A172 (cell line): ENCODE measurements at places on chromosomes 3 and 15. TPM values are rescaled to one million over a fixed set of nuclear protein-coding genes. Genes with fewer than 3 reads are reported as not detected.

Gene CAMP
- total RNA-seq: not detected in 2 replicates

Gene MORC1
- total RNA-seq: not detected in 2 replicates

DNA sequence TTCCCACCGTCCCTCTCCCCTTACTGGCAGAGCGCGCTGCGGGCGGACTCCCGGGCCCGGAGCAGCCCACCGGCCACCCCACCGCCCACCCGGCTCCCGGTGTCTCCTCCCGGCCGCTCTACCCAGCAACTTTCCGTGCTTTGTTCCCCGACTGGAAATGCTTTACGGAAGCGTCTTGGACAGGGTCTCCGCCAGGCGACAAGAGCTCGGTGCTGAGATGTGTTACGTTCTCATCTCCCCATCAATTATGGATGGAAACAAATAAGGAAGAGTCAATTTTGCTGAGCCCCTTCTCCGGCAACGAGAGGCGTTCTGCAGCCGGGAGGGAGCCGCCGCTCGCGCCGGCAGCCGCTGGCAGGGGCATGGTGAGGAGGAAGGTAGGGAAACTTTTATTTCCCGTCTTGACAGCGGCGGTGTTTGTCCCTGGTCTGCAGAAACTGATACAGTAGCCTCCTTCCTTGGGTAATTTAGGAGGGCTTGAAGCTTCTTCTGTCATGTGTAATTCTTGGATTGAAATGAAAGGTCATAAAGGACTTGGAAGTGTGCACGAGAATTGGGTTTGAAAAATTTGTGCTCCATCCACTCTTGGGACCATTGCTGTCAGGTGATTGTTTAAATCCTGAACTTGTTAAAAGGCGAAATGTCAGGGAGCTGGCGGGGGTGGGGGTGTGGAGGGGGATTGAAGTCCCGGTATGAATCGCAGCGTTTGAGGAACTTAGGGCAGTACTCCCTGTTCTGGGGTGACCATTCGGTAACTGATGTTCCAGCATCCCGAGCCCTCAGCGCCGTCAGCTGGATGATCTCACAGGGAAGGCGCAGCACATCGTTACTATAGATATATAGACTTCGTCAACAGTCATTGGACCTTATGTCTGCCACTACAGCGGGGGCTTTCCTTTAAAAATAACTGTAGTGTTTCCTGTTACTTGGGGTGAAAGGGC is 1.5 kb downstream of the SEMA6D start:
- no peak for DNase-seq

DNA sequence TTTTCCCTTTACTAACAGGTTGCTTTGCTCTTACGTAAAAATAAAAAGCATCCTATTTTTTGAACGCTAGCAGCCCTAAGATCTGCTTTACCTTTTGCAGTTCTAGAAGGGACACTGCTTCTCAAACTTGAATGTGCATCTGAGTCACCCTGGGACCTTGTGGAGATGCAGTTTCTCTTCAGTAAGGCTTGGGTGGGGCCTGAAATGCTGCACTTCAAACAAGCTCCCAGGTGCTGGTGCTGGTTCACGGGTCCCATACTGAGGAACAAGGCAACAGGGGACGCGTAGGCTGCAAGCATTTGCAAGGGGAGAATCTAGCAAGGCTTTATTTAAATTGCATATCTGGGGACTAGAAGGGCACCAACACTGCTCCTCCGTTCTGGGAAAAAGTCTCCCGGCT is 30.0 kb downstream of the MB21D2 start:
- DNase-seq: peak; percentile 87

GRCh38 chr3:122635789-122636188 is 44.9 kb upstream of the PARP14 start:
- no peak for DNase-seq

DNA sequence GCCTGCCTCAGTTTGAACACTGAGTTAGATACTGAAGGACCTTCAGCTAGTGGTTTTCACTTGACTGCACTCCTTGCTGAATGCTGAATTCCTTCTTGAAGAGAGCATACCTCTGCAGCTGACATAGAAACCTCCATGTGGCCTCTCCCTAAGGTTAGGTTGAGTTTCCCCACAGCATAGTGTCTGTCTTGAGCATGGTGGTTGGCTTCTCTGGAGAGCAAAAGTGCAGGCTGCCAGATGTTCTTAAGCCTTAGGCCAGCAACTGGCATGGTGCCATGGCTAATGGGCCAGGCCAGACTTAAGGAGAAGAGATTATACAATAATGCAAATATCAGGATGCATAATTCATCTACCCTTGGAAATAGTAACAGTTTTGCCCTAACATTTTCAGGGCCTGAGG is 545.6 kb upstream of the ZNF385D start:
- no peak for DNase-seq

GRCh38 chr3:82938821-82939328 is 1177.4 kb upstream of the GBE1 start:
- no peak for DNase-seq

DNA sequence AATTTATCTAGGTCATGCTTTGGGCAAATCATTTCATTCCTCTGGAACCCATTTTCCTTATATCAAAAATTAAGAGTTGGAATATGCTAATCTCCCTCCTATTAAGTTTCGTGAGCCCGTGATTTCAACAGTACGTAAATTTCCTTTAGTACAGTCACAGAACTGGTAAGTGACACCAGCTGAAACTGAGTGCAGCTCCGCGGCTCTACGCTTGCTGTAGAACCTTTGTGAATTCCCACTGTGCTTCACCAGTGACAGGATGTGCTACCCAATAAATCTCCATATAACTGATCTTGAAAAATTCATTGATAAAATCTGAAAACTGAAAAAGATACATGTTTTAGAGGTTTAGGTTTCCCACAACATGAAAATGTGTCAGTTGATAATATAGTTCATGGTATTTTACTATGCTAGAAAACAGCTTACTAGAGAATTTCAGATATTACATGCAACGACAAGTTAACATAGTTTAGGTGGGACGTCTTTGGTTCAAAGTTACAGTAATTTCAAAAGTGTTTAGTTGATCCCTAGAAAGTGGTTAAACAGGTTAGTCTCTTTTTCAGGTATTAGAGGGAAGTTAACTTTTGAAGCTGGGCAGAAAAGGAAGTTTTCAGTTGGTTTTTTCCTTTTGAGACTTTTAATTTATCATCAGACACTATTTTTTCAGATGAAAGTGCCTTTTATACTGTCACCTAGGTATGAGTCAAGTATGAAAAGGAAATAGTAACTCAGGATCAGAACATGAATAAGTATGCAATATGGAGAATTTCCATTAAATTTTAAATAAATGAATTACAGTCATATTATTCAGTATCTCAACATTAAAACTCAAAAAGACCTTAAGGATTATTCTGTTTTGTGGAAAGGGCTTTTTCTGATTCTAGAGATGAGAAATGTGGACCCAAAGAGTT is 57.0 kb downstream of the PPARG start:
- DNase-seq: no peak

DNA sequence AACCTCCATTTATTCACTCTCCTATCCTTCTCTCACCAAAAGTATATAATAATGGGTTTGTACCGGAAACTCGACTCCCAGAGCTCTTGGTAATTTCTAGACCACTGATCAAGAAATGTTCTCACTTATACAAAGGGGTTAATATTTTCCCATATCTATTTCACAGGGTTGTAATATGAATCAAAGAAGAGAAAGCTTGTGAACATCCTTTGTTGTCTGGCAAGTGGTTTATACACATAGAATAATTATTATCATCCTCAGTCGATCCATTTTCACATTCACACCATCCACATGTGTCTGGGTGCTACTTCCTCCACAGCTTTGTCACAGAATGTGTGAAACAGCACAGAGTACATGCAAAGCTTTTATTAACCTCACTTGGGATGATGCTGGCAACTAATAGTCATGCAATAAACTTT is 29.9 kb upstream of the STT3B start:
- DNase-seq: no peak

GRCh38 chr15:82764117-82764490 is 41.8 kb downstream of the FSD2 start:
- no peak for DNase-seq

DNA sequence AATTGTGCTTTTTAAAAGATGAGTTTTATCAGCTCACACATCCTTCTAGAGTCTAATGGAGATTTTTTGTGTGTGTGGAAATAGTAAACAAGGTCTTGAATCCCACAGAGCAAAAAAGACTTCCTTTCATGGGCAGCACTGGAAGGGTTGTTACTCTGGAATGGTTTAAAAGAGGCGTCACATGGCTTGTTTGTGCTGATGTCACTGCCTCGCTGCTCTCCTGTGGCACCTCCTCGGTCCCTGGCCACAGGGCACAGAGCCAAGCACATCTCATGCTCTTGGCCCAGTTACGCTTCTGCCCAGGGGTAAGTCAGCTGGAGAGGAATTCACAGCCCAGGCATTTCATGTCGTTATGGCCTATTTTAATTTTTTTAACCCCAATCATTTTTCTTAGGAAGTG is 53.2 kb downstream of the PGPEP1L start:
- DNase-seq: peak; percentile 70

- no peak for DNase-seq
Observed at GRCh38 chr3:46628901-46629369, 16.6 kb downstream of the FAM240A start.

DNA sequence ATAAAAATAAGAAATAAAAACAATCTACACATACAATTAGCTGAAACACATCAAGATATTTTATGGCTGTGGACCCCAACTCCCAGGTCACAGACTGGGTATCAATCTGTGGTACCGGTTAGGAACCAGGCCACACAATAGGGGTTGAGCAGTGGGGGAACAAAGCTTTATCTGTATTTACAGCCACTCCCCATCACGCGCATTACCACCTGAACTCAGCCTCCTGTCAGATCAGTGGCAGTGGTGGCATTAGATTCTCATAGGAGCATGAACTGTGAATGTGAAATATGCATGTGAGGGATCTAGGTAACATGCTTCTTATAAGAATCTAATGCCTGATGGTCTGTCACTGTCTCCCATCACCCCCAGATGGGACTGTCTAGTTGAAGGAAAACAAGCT is 17.7 kb upstream of the DNAJC19 start:
- DNase-seq: no peak

DNA sequence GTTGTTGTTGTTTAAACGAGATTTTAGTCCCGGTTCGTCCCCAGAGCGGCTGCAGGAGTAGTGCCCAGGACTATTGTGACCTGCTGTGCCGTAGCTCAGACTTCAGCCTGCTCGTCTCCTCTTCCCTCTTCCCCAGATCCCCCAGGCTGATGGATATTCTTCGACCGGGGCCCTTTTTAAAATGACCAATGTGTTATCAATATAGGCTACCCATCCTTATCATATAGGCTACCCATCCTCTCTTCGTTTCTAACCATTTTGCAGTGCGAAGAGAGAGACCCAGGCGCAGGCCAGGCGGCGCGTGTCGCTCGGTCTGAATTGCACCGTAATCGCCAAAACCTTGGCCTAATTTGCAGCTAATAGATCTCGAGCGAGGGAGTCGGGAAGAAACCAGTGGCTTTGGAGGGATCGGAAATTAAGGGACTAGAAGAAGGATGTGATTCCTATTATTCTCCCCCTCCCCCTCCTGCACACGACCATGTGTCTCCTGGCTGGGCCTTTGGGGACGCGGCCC is 23.0 kb downstream of the NR2F2 start:
- DNase-seq: no peak

GRCh38 chr3:183122257-183122932 is 23.1 kb upstream of the MCCC1 start:
- DNase-seq: peak; percentile 51

GRCh38 chr15:99954361-99955180 is 221.3 kb upstream of the LYSMD4 start:
- DNase-seq: no peak

- peak; percentile 73 for DNase-seq
Observed at GRCh38 chr3:120471643-120472042, 20.9 kb upstream of the FSTL1 start.

DNA sequence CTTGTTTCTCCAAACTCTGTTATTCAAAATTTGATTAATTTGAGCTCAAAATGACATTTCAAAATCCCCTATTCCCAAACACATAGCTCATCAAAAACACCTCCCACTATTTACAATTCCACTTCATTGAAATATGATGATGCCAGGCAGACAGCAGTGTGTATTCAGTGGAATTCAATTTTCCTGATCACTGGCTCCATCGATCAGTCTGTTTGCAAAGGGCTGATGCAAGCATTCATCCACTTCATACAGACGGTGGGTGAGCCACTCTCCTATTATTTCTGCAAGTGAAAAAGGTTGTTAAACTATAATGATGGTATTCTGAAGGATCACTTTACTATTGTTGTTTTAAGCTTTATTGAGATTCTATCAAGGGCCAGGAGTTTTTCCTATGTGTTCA is 90.7 kb downstream of the RTP4 start:
- no peak for DNase-seq

DNA sequence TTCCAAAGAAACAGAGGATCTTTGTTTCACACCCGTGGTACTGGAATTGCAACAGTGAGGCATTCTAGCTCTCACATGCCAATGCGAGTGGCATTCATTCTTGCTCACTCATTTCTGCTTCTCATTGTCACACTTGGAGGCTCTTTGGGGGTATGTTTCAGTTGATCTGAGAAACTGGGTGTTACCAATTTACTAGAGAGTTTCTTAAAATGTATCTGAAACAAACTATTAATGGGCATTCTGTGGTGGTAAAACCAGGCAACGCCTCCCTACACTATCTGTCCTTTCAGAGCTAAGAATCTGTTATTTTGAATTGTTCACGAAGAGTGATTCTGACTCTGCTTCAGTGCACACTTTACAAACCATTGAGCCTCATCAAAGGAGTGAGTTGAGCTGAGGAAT is 140.6 kb upstream of the BHLHE40 start:
- no peak for DNase-seq

GRCh38 chr3:46755646-46756045 is 38.0 kb upstream of the PRSS50 start:
- DNase-seq: no peak

- no peak for DNase-seq
Observed at GRCh38 chr3:178761024-178761423, 224.8 kb downstream of the KCNMB2 start.

GRCh38 chr3:61181874-61182273 is 69.4 kb downstream of the FHIT start:
- peak; percentile 30 for DNase-seq

GRCh38 chr3:37645517-37646380 is 215.9 kb upstream of the CTDSPL start:
- no peak for DNase-seq

DNA sequence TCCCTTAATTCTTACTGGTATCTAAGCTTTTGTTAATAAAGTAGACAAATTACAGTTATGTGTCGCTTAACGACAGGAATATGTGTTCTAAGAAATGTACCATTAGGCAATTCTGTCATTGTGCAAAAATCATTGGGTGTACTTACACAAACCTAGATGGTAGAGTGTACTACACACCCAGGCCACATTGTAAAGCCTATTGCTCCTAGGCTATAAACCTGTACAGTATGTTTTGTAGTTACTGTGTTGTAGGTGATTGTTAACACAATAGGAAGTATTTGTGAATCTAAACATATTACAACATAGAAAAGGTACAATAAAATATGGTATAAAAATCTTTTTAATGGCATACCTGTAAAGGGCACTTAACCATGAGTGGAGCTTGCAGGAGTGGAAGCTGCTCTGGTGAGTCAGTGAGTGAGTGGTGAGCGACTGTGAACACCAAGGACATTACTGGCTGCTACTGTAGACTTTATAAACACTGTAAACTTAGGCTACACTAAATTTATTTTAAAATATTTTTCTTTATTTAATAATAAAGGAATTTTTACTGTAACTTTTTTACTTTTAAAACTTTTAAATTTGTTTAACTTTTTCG is 47.4 kb downstream of the FSIP1 start:
- no peak for DNase-seq

GRCh38 chr3:196081002-196081833 is 672 bp downstream of the TFRC start:
- DNase-seq: peak; percentile 48
